ENCODE measurements at places on chromosomes 11 and 22.

DNA sequence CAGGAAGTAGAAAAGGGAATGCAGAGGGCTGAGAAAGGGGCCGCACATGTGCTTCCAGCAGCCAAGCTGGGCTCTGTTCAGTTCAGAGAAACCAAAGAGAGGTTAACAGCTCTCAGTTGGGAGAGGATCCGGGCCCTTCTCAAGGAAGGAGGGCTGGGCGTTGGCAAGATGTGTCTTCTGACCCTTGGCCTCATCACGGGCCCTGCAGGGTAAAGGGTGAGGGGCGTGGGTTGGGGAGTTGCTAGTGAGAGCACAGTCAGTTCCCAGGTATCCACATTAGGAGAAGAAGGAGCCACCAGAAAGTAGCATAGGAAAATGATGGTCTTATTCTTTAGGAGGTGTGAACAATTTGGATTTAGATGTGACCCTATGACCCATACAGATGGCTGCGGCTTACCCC lies 73.0 kb downstream of the OSBP2 start:
- no peak for DNase-seq

DNA sequence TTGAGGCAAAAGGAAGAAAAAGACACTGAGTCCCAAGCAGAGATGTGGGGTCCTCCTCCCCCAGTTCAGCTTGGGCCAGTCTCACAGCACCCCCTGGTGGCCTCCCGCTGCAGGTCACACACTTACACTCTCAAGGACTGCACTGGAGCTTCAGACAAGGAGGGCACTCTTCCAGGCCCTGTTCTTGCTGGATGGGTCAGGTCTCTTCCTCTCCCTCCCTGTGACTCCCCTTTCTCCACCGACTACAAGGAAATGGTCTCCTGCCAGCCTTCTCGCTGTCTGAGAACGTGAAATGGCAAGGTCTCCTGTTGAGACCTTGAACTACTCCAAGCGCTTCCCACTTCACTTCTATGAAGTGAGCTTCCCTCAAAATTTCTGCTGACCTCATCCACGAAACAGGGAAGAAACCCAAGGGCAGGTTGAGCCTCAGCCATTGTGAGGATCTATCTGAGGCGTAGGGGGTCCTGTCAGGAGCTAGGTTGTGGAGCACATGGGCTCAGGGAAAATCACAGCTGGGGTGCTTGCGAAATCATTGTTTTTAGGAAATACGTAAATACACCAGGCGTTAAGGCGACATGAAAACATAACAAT lies 11.2 kb upstream of the IGLL1 start:
- DNase-seq: peak; percentile 12

DNA sequence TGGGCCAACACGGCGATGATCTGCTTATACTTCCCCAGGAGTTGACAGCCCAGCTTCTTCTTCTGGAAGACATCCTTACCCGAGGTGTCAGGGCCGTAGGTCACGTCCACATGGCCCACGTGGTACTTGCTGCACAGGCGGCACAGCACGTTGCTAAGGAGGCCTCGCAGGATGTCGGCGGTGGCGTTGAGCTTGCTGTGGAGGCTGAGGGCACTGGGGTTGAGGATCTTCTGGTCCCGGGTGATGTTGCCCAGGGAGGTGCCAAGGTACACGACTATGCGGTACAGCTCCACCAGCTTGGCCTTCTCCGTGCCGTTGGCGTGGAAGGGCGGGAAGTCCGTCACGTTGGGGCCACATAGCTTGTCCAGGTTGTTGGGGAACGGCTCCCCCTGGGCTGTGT lies 2.9 kb downstream of the LIF start:
- no peak for DNase-seq

DNA sequence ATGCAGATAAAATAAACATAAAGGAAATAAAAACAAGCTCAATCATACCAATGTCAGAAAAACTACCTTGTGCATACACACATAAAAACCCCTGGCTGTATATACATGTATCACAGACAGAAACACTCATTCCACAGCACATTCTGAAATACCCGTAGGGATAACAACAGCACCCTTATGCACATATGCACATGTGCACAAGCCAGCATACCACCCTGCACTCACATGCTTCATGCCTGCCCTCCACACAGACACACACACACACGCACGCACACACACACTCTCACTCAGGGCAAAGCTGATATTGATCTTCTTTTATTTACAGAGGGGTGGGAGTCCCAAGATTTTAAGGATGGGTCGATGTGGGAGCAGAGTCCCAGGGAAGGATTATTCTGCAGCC lies 92.1 kb downstream of the CSNK2A3 start:
- no peak for DNase-seq
